ENCODE measurements at places on chromosomes 6 and 20. TPM values are rescaled to one million over a fixed set of nuclear protein-coding genes. Genes with fewer than 3 reads are reported as not detected.

Gene C6orf118
- total RNA-seq = not detected

Gene PDYN
- total RNA-seq = not detected

Gene HLA-DRB1
- total RNA-seq = 5.5 TPM

Gene ANKEF1
- total RNA-seq = 9.7 TPM

Gene PRDM13
- total RNA-seq = not detected

Gene FRS3
- 1.2 TPM for total RNA-seq

Gene TRIM15
- not detected for total RNA-seq

Gene BCAS4
- 11.6 TPM for total RNA-seq

Gene MOXD1
- total RNA-seq = 96.5 TPM

Gene CFAP206
- total RNA-seq = not detected

Gene MUC22
- not detected for total RNA-seq

Gene PDE10A
- 10.7 TPM for total RNA-seq

Gene CRYBG1
- 74.4 TPM for total RNA-seq

Gene C20orf202
- not detected for total RNA-seq

Gene ZBTB2
- total RNA-seq = 20.7 TPM

Gene TCF15
- total RNA-seq = not detected

Gene PGC
- not detected for total RNA-seq

Gene OR14J1
- not detected for total RNA-seq

Gene GNAS-AS1
- 1.1 TPM for total RNA-seq

Gene BPIFB2
- not detected for total RNA-seq

Gene HSD17B8
- 3.2 TPM for total RNA-seq

Gene SYNJ2
- total RNA-seq = 50.3 TPM
